ENCODE measurements at places on chromosomes 11 and 22.

GRCh38 chr11:36534276-36534840, 24.3 kb upstream of the TRAF6 start:
- no peak for DNase-seq

GRCh38 chr11:11155962-11156815, 196.9 kb downstream of the CSNK2A3 start:
- peak; percentile 25 for DNase-seq

DNA sequence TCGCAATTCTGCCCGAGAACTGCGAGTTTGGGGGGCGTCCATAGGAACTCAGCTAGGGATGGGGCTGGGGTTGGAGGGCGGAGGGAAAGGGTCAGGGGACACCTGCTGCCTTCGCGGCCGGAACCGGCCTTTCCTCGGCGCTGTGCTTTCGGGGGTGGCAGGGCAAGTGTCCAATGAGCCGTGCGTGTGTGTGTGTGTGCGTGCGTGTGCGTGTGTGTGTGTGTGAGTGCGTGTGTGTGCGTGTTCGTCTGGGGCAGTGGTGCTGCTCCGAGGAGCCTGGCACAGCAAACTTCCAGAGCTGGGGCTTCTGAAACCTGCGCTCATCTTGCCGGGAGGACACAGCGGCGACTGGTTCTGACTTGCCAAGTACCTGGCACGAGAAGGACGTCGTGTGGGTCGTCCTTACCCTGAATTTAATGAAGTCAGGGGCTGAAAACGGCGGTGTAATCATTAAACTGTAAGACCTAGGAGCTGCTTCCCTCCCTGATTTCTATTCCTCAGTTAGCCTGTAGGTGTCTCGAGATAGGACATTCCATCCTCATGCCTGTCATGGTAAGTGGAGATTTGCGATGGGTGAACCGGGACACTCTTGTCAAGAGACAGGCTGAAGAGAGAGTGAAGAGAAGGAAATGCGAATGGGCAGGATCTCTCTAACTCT, 27.0 kb upstream of the AMOTL1 start:
- peak; percentile 52 for DNase-seq

DNA sequence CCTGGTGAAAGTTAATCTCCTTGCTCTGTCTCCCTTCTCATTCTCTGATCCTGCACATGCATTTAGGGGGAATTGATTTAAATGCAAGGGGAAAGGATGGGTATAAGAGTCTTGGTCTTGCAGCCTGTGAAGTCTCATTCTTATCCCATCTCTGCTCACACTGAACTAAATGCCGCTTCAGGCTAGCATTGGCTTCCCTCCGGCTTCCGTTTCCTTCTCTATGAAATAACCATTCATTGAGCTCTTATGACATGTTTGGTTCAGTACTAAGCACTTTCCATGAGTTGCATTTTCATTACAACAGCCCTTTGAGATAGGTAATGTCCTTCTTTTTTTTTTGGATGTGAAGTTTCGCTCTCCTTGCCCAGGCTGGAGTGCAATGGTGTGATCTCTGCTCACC, 5.6 kb downstream of the ZBTB16 start:
- DNase-seq, result no peak

DNA sequence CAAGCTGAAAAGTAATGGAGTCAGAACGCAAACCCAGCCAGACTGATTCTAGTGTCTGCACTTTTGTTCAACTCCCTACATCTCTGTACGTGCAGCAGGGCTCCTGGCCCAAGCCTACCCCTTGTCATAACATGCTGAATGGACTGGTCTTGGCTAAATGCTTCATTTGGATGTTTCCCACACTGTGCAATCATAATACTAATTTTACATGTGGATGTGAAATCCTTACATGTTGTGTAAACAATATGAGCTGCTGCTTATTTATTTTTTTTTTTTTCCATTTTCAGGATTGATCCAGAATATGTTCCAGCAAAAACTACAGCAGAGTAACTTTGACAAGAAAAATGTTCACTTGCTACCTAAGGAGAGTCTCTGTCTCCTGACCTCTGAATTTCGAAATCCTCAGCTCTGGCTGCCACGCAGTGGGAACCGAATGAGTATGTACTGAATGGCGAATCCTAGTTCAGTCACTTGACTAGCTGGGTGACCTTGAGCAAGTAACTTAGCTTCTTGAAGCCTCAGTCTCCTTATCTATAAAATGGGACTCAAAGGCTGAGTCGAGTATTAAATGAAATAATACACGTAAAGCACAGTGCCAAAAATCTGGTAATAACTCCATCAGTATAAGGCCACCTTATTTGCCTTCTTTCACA, 133.4 kb downstream of the EHF start:
- no peak for DNase-seq

- DNase-seq, result no peak
Measured at GRCh38 chr11:126840201-126840886, 160.2 kb downstream of the KIRREL3 start.

- no peak for DNase-seq
Measured at GRCh38 chr22:37259540-37260029, 15.5 kb upstream of the RAC2 start.

- no peak for DNase-seq
Measured at GRCh38 chr11:114272311-114272710, 23.9 kb upstream of the NNMT start.

DNA sequence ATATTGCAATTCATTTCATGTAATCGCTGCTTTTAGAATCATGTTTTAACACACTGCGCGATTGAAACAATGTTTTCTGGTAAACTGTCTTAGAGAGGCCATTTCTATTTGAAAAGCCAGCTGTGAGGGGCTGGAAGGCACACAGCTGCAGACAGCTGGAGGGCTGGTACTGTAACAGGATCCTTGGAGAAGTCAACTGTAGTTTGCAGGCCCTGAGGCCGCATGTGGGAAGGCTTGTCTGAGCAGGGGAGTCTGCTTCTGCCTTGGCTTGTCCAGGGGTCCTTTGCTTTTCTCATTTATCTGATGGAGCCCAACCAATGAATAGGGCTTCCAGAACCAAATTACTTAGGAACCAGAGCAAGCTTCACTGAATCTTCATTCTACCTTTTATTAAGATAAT, 313.5 kb downstream of the BLID start:
- DNase-seq, result no peak

GRCh38 chr11:71379701-71380100, 68.5 kb downstream of the DHCR7 start:
- DNase-seq, result no peak

GRCh38 chr11:17905477-17905876, 107.4 kb downstream of the SERGEF start:
- no peak for DNase-seq

GRCh38 chr11:70029861-70030380, 48.2 kb upstream of the ANO1 start:
- DNase-seq, result no peak
